ENCODE measurements at places on chromosomes 7 and 10.

GRCh38 chr10:106392778-106393177 is 771.7 kb downstream of the SORCS1 start:
- no peak for DNase-seq

DNA sequence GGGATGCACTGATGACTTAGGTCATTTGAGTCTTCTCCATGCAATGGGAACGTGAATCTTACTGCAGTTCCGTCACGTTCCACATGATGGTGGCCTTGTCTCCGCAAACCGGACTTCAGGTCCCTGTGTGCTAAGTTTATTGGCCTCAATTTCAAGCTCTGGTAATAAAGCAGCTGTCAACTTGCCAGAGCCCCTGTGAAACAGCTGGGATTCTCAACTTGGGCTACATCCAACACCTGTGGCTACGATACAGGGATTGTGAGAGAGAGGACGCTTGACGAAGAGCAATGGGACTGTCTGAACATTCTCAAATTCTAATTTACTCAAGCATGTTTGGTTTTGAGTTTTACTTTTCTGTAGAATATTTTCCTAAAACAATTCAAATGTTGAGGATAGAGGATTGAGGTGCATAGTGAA is 174.2 kb downstream of the PTN start:
- peak; percentile 70 for DNase-seq

DNA sequence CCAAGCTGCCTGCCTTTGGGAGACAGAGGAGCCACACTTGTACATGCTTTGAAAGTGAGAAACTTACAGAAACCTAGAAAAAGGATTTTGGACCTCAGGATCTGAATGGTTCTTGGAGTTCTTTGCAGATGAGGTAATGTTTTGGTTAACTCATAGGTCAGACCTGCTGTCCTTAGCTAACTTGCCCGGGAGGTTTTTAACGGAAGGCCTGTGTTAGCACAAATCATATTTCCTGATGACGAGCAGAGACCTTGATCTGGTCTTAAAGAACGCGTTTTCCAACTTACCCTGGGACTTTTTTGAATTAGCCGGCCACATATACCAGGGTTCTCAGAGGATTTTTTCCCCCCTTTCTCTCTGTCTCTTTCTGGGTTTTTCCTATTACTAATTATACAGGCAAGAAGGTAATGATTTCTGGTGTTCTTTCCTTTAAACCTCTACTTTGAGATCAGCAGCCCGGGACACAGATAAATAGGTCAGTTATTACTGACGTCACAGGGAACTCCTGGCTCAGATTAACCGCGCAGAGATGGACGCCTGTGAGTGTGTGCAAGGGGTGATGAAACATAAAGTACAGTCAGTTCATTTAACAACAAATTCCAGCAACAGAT is 101.7 kb upstream of the KLF6 start:
- DNase-seq = no peak

DNA sequence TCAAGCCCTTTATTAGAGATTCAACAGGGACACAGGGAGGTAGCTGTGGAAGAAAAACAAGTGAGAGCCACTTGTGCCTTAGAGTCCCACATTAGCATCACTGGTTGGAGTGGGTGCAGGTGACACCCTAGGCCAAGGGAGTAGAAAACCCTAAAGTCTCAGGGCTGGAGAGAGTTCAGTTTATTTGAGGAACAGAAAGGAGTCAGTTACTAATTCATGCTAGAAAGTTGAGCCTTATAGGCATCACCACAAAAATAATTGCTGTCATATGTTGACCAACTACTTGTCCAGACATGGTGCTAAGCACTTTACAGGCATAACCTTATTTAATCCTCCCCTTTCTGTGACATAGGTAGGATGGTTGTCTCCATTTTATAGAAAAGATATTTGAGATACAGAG is 20.9 kb upstream of the ACSL5 start:
- DNase-seq = no peak

- no peak for DNase-seq
Measured at GRCh38 chr10:78728176-78728575, 340.6 kb upstream of the ZMIZ1 start.

DNA sequence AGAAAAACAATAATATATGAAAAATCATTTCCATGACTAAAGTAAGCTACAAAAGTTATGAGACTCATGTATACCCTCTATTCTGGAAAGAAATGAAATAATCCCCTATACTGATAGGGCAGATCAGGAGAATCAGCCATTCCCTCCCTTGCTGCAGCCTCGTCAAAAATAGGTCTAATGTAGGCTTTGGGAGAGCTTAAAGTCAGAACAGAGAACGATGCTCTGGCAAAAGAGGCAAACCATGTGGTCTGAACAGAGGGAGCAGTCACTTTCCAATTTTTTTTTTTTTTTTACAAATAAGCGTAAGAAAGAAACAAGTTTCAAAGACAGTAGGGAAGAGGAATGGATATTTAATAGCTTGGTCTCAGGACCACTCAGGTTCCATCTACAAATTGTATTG is 462.2 kb upstream of the LRRTM3 start:
- no peak for DNase-seq

DNA sequence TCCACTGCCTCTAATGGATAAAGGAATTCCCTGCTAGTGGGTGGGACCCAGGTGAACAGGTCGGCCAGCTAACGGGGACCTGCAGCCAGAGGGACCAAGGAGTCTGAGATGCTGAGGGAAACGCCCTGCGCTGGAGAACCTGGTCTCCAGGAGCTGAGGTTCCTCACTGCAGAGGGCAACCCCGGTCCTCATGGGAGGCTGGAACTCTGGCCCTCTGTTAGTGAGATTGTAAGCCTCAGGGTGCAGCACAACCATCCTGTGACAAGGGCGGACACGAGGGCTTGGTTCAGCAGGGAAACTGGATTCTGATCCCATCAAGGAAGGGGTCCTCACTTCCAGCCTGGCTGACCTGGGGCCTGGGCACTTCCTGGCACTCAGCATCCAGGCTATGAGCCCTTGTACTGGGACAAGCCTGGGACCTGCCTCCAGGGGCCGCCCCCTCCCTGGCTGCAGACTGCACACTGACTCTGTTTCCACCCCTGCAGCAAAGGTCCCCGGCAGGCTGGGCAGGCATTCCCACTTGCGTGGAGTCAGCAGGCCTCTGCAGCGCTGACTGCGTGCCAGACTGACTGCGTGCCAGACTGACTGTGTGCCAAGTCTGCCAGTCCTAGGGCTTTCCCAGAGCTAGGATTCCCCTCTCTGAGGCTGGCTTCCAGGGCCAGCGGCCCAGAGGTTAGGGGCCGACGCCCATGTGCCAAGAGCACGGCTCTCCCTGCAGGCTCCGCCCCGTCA is 143.2 kb downstream of the MAPK8 start:
- DNase-seq = peak; percentile 6

DNA sequence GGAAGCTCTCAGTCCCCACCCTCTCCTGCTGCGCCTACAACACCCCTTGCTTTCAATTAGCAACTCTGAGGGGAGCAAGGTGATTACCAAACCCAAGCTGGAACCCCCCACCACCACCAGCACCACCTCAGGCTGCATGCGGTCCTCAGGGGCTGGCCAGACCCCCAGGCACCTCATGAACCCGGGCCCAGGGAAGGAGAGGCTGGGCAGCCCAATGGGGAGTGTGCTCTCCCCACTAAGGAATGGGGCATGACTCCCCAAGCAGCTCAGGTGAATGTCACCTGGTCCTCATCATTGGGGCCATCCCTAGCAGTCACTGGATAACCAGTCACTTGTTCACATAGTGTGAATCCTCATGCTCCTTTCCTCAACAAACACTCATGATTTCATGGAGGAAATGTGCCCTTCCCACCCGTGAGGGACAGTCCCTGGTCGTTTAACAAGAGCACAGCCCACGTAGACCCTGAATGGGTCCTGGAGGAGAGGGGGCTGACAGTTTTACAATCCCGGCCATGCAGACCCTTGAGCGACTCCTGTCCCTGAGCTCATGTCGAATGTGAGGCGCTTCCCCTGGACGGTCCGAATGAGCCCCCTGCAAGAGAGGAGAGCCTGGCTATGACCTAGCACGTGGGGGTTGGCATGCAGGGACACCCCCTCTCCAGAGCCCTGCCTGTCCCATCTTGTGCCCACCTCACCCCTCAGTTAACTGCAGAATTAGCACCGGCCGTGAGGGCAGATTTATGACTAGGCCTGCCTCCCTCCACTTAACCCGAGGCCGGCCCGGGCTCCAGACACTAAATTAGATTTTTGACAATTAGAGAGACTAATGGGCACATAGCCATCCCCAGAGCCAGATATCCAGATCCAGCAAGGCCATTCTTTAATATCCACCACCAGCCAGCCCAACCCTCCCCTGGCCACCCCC is 29.1 kb downstream of the POLL start:
- DNase-seq = no peak

GRCh38 chr7:407721-408539 is 111.7 kb downstream of the PDGFA start:
- DNase-seq = no peak

GRCh38 chr7:129853661-129854268 is 99.0 kb downstream of the UBE2H start:
- DNase-seq = no peak

GRCh38 chr10:68572151-68572550 is 12.0 kb downstream of the TET1 start:
- DNase-seq = no peak

DNA sequence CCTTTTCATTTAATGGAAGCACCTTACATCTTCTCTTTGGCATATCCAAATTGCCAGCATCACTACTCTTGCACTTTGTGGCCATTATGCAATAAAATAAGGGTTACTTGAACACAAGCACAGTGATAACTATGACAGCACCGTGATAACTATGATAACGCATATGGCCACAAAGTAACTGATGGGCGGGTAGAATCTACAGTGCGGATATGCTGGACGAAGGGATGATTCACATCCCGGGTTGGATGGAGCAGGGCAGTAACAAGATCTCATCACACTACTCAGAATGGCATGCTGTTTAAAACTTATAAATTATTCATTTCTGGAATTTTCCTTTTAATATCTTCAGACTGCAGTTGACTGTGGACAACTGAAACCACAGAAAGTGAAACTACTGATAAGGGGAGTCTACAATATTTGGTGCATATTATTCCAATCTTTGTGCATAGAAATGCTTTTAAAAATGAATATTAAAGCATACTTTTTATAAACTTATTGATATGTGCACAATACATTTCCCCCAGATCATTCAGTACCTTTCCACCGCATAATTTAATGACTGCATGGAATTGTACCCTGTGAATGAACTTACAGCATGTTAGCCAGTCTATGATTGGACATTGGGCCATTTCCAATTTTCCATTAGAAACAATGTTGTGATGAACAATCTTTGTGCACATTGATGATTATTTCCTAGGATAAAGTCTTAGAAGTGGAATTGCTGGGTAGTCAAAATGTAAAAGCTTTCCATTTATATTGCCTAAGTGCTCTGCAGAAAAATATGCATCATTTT is 136.4 kb downstream of the WNT2 start:
- no peak for DNase-seq

DNA sequence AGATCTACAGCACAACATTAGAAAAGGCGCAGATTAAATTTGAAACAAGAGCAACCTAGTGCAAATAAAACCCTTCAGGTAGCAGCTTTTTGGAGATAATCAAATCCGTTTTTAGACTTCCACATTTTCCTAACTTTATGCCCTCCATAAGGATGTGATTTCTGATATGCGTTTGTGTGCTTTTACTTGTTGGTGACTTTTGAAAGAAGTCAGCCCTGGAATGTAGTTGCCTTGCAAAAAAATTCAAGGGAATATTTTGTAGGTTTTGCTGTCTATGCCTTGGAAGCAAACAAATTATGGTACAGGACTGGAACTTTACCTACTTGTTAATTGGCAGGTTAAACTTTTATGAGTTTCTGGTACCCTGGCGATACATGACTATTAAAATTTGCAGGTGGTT is 86.7 kb upstream of the HDAC9 start:
- DNase-seq = no peak

- DNase-seq = no peak
Measured at GRCh38 chr10:112213098-112213823, 29.7 kb upstream of the GPAM start.

DNA sequence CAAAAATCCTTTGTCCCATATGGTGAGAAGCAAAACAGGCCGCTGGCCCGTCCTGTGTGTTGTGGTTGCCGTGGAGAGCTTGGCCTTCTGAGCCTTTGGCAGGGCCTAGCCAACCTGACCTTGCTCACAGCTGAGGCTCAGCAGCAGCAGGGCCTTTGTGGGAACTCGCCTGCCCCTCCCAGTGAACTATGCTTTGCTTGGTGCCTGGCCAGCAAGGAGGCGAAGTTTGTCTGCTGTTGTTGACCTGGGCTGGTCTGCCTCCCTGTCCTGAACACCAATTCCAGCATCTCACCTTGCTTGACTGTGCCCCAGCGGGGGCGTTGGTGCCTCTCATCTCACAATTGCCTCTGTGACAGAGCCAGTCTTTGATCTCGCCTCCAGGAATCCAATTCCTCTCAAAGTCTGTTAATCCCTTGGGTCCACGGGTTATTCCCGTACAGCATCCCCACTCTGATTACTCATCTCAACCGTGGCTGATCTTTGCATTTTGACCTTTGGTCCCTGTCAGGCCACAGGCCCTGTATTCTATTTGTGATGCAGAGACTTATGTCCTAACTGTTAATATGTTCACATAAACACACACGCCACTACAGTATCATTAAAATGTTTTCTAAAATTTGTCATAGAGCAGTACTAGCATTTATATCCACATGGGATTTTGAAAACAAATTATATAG is 22.6 kb downstream of the EPDR1 start:
- peak; percentile 53 for DNase-seq

- DNase-seq = peak; percentile 61
Measured at GRCh38 chr7:24665564-24666294, 91.5 kb downstream of the GSDME start.
